ENCODE measurements at places on chromosomes 4 and X. TPM values are rescaled to one million over a fixed set of nuclear protein-coding genes. Genes with fewer than 3 reads are reported as not detected.

- no peaks in the 10 kb centered on the region for H3K36me3 ChIP-seq
- H3K4me3 ChIP-seq = no peak overlapping the region
- H3K27me3 ChIP-seq = no peaks in the 10 kb centered on the region
- no peaks in the 10 kb centered on the region for H3K4me1 ChIP-seq
- no peak for DNase-seq
Measured at GRCh38 chr4:78370631-78371372, 180.8 kb upstream of the ANXA3 start.

DNA sequence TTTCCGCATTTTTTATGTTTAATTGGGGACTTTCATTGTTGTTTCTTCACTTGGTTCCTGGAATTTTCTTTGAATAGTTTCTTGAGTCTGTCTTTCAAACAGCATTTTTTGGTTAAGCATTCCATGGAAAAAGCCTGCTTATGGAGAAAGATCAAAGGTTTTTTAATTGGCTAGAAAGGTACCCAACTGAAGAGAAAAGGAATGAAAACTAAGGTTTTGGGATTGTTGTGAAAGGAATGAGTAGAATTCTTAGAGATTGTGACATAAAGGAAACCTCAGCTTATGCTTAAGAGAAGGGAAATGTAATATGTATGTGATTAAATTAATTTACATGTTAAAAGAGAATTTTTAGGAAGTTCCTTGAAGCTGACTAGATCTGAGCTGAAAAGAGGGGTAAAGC is 82.8 kb downstream of the CCKAR start:
- H3K4me1 ChIP-seq = peaks cover 2% of the 10 kb centered on the region
- no peak for DNase-seq
- H3K4me3 ChIP-seq = no peak overlapping the region
- H3K36me3 ChIP-seq = no peaks in the 10 kb centered on the region
- H3K27ac ChIP-seq = no peak overlapping the region

- no peaks in the 10 kb centered on the region for H3K36me3 ChIP-seq
- H3K4me1 ChIP-seq = no peaks in the 10 kb centered on the region
- H3K27ac ChIP-seq = no peak overlapping the region
- no peak overlapping the region for H3K4me3 ChIP-seq
- DNase-seq = no peak
Measured at GRCh38 chrX:37959212-37960021, 46.9 kb upstream of the SYTL5 start.

DNA sequence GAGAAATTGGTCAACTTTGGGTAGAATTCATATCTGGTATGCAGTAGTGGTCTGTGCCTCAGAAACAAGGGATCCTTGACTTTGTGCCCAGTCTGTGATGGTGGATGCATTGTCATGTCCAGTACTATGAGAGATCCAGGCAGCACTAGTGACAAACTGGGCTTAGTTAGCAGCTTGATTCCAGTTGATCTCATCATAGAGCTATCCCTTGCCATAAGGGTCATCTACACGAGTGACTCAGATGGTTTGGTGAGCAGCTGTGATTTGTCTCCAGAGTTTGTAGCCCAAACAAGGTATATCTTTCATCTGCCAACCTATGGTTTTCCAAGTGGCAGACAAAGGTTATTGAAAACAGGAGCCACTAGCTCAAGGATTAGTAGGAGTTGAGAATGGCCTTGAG is 298.8 kb downstream of the GBA3 start:
- H3K27ac ChIP-seq = no peak overlapping the region
- no peaks in the 10 kb centered on the region for H3K27me3 ChIP-seq
- no peaks in the 10 kb centered on the region for H3K4me1 ChIP-seq
- H3K36me3 ChIP-seq = no peaks in the 10 kb centered on the region
- H3K4me3 ChIP-seq = no peak overlapping the region

- no peaks in the 10 kb centered on the region for H3K4me1 ChIP-seq
- no peak overlapping the region for H3K4me3 ChIP-seq
- no peaks in the 10 kb centered on the region for H3K27me3 ChIP-seq
- DNase-seq = no peak
Measured at GRCh38 chr4:16090096-16090705, 6.4 kb upstream of the PROM1 start.

The SCOC gene
- 37.1 TPM for polyA plus RNA-seq

The ARL9 gene
- 1.1 TPM for polyA plus RNA-seq

The SLC4A4 gene
- polyA plus RNA-seq = 0.31 TPM

The LNX1 gene
- polyA plus RNA-seq = 2.2 TPM

The YY2 gene
- polyA plus RNA-seq = 2.0 TPM
